GM06990 (cell line): ENCODE measurements at places on chromosomes 7 and 10.

- DNase-seq = no peak
Observed at GRCh38 chr10:28631896-28632583, 45.3 kb upstream of the BAMBI start.

- no peak for DNase-seq
Observed at GRCh38 chr7:144508702-144509101, 105.2 kb upstream of the NOBOX start.

GRCh38 chr10:63619426-63619825 is 98.2 kb downstream of the REEP3 start:
- DNase-seq = no peak

GRCh38 chr7:18685971-18686370 is 190.4 kb downstream of the HDAC9 start:
- no peak for DNase-seq

- no peak for DNase-seq
Observed at GRCh38 chr7:27345997-27346396, 103.4 kb downstream of the EVX1 start.

- no peak for DNase-seq
Observed at GRCh38 chr7:55527307-55527706, 45.0 kb downstream of the VOPP1 start.

- no peak for DNase-seq
Observed at GRCh38 chr10:111984057-111984456, 199.5 kb downstream of the GPAM start.

DNA sequence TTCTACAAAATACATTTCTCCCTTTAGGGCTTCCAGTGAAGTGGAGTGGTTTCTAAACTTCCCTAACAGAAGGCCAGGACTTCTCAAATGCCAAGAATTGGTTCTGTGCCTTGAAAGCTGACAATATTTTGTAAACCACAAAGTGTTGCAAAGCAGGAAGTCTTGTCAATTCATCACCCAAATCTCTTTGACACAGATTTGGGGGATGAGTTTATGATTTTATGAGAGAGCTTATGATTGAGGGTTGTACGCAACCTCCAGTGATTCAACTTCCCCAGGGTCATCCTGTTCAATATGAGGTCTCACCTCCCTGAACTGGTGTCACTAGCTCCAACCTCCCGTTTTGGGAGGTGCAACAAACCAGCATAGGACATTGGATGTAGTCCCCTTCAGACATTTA is 83.7 kb downstream of the PRLHR start:
- DNase-seq = no peak

GRCh38 chr7:83161899-83162401 is 734 bp downstream of the PCLO start:
- DNase-seq = no peak
